ENCODE measurements at places on chromosomes 16 and 17. TPM values are rescaled to one million over a fixed set of nuclear protein-coding genes. Genes with fewer than 3 reads are reported as not detected.

The CPNE7 gene
- 4.7 TPM for polyA plus RNA-seq

The PYY gene
- polyA plus RNA-seq, result not detected

The HEATR9 gene
- polyA plus RNA-seq, result not detected

The GH2 gene
- not detected for polyA plus RNA-seq

The KRT14 gene
- 0.93 TPM for polyA plus RNA-seq

The SYNGR3 gene
- 1.3 TPM for polyA plus RNA-seq

The SLC35G6 gene
- not detected for polyA plus RNA-seq

The ITGB4 gene
- 1.5 TPM for polyA plus RNA-seq

The PER1 gene
- 5.9 TPM for polyA plus RNA-seq

The MSI2 gene
- 5.1 TPM for polyA plus RNA-seq

The WNK4 gene
- polyA plus RNA-seq, result 11.4 TPM

The KRT24 gene
- polyA plus RNA-seq, result not detected
